Skeletal muscle cell (primary cell): ENCODE measurements at places on chromosomes 13 and 19.

GRCh38 chr13:41463838-41464602 is 6.7 kb downstream of the RGCC start:
- DNase-seq, result no peak

GRCh38 chr13:62129000-62129551 is 713.4 kb upstream of the PCDH20 start:
- DNase-seq, result no peak

GRCh38 chr19:38033658-38034491 is 126.9 kb downstream of the SIPA1L3 start:
- no peak for DNase-seq

DNA sequence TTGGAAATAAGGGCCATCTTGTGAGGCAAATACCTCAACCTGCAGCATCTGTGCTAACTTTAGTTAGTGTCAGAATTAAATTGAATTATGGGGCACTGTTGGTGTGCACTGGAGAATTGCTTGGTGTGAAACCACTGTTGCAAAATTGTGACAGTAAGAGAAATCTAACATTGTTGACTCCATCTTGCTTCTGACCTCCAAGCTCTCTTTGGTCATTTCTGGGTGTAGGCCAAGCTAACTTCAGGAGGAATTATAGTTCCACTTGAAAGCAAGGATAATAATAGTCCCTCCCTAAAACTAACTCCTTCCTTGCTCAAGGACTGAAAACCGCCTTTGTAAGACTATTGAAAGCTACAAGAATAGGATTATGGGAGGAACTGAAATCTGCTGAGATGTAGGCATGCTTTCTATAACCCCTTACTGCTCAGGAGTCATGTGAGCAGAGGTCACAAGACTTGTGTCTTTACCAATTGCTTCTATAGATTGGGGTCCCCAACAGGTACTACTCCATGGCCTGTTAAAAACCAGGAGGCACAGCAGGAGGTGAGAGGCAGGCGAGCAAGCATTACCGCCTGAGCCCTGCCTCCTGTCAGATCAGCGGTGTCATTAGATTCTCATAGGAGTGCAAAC is 24.9 kb upstream of the GAS6 start:
- no peak for DNase-seq

- no peak for DNase-seq
Observed at GRCh38 chr13:28297341-28297740, 159.0 kb downstream of the PAN3 start.

DNA sequence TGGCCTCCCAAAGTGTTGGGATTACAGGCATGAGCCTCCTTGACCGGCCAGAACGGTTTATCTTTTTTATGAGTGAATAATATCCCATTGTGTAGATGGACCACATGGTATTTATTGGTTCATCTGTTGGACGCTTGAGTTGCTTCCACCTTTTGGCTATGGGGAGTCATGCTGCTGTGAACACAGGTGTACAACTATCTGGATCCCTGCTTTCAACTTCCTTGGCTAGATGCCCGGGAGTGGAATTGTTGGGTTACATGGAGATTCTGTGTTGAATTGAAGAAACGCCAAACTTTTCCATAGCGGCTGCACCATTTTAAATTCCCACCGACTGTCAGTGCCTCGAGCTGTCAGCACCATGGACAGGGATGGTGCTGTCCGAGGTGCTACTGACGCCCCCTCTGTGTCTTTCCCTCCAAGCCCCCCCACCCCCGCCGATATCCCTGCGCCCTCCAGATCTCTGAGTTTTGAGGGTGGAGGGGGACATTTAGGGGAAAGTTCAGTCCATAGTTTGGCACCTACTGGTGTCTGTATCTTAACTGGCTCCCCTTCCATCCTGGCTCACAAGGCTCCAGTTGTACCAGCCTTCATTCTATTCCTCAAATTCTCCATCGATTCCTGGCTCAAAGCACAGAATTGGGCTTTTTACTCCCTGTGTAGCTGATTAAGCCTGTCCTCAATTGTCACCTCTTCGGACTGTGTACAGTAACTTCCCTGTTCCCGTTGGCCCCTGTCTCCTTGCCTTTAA is 27.3 kb downstream of the PNPLA6 start:
- no peak for DNase-seq

GRCh38 chr13:83825676-83826075 is 56.6 kb downstream of the SLITRK1 start:
- DNase-seq, result no peak

- no peak for DNase-seq
Observed at GRCh38 chr13:33108620-33109019, 92.4 kb downstream of the KL start.

DNA sequence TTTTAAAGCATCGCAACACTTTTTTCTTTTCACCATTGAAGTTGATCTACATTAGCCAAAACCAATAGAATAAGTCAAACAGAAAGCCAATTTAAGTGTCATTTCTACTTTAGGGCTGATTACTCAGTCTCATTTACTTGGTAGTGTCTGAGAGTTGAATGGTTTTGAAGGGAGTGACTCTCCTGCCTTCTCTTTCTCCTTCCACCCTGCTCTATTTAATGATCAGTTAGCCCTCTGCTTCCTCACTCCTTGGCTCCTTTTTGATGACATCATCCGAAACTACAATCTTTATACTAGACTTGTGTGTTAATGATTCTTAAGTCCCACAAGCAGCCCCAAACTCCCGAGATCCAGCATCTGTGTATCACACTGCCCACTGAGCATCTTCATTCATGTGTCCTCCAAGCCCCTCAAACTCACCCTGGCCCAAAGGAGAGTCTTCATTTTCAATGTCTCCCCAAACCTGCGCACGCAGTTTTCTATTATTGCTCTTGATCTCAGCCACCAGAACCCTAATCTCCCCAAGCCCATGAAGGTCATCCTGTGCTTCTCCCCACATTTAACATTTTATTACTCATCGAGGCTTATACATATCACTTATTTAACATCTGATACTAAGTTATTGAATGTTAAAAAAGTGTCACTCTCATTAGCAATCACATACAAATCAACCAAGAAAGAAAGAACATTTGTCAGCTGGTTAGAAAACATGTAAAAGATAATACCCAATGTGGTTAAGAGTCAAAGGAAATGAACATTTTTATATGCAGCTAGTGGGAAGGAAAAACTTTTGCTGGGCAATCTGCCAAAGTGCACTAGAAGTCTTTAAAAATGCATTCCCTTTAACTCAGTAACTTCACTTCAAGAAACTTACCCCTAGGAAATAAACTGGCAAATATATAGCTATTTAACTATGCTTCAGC is 32.2 kb upstream of the ARGLU1 start:
- DNase-seq, result peak; percentile 71

GRCh38 chr19:4120559-4121272 is 3.2 kb downstream of the MAP2K2 start:
- no peak for DNase-seq

DNA sequence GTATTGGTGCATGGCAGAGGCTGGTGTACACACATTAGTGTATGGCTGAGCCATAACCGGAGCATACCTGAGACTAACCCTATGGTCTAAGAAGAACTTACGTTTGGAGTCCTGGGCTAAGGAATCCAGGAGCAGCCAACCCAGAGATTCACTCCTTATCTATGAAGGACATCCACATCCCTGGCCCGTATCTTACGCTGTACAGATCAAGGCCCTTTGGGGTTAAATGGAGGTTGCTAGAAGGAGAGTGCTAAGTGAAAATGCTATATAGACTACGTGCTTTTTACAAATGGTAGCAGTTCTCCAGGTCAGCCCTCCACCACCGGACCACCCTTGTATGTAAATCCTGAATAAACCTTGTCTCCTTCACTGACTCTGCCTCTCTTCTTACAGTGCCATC is 1.9 kb upstream of the SUGT1 start:
- DNase-seq, result no peak

DNA sequence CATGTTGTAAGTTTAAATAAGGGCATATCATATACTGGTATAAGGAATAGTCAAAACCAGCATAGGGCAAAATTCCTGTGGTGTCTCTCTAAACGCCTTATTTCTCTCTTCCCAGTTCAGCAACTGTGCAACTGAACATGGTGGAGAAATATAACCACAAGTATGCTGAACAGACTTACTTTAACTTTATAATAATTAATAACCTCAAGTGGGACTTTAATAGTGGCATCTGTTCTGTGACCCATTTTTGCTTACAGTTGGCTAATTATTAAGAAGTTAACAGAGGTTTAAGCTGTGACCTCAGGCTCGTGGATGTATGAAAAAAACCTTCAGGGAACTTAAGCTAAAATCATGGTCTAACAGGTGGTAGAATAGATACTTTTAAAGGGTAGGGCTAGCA is 54.3 kb downstream of the MICU2 start:
- DNase-seq, result no peak

- no peak for DNase-seq
Observed at GRCh38 chr13:78657699-78658629, 991 bp downstream of the OBI1 start.

- DNase-seq, result no peak
Observed at GRCh38 chr19:51123802-51124201, 904 bp upstream of the SIGLEC9 start.

- no peak for DNase-seq
Observed at GRCh38 chr19:16412596-16413355, 59.0 kb downstream of the EPS15L1 start.

- no peak for DNase-seq
Observed at GRCh38 chr19:52522551-52522950, 4.9 kb upstream of the ZNF808 start.

DNA sequence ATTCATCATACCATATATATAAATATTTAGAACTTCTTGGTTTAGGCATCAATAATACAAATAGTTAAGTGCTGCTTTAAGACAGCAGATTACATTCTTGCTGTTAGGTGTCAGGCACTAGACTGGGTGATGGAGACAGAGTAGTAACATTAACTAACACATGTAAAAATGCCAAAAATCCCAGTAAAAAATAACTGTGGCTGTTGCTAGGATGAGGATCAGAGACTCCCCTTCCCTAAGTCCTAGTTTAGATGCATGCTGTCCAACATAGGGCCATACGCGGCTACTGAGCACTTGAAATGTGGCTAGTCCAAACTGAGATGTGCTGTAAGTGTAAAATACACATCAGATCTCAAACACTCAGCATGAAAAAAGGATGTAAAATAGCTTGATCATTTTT is 94.7 kb downstream of the CDADC1 start:
- DNase-seq, result no peak

GRCh38 chr19:447816-448560 is 12.8 kb downstream of the SHC2 start:
- DNase-seq, result no peak

- peak; percentile 88 for DNase-seq
Observed at GRCh38 chr13:35953537-35954206, 177.5 kb downstream of the DCLK1 start.

DNA sequence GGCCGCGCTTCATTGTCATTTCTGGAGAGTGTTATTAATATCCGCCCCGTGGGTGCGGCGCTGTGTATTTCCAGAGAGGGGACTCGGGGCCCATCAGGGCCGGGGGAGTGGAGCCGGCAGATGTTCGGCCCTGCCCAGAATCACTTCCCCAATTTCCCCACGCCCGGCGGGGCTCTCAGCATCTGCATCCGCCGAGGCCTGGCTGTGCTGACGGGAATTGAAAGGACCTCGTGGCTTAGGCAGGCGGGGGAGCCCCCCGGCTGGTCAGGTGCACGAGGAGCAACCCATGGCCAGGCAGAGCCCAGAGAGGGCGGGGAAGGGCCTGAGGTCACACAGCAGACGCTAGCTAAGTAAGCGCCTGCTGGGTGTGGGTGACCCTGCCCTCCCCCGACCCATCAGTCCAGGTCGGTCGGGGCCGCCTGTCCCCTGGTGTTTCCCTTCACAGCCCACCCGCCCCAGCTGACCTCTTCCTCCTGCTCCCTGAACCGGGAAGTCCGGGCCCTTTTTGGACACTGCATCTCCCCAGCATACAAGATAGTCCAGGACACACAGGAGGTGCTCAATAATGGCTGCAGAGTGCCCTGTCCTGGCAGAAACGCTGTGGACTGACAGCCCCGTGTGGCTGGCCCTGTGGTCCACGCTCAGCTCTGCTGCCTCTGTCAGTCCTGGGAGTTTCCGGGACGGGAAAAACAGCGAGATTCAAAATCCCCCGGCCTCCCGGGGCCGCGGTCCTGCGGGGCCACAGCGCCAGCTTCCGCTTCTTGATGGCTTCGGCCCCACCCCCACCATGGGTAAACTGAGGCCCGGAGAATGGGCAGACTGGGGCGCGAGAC is 22.1 kb downstream of the ARID3A start:
- DNase-seq, result no peak

DNA sequence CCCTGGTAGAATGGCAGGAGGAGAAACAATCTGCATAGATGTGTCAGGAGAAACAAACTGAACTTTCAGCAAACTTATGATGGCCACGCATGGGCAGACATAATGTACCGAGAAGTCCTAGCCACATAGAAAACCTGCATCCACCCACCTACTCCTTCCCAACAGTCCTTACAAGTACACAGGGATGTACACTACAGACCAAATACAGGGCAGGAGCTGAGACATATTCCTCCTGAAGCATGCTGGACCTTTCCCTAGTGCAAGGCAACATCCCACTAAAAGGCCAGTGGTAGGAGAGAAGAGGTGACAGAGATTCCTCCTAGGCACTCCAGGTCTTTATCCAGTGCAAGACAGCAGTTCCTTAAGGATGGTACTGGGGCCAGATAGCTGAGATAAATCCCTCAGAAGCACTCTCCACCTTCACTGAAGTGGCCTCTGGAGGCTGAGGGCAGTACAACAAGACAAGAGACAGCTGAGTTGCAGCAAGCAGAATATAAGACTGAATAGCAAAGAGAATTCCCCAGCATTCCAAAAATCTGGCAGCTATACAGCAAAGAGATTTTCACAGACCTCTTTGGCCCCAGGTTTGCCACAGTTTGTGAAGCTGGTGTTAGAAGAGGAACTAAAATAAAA is 18.3 kb downstream of the VWA8 start:
- peak; percentile 42 for DNase-seq

GRCh38 chr19:37583340-37583739 is 11.3 kb downstream of the ZNF571 start:
- no peak for DNase-seq

GRCh38 chr19:15422296-15423075 is 3.7 kb upstream of the AKAP8L start:
- DNase-seq, result no peak

GRCh38 chr13:114101358-114102130 is 30.9 kb downstream of the RASA3 start:
- no peak for DNase-seq

GRCh38 chr19:40147693-40148347 is 43.4 kb upstream of the MAP3K10 start:
- DNase-seq, result peak; percentile 20

GRCh38 chr19:48443731-48444128 is 2.1 kb upstream of the GRWD1 start:
- no peak for DNase-seq

- DNase-seq, result no peak
Observed at GRCh38 chr13:33290421-33290965, 4.9 kb upstream of the STARD13 start.

GRCh38 chr13:72100339-72100738 is 233.3 kb upstream of the DACH1 start:
- DNase-seq, result no peak
